Activated naive CD4-positive, alpha-beta T cell treated with anti-CD3 and anti-CD28 coated beads for 36 hours (primary cell): ENCODE measurements at places on chromosomes 4 and X.

DNA sequence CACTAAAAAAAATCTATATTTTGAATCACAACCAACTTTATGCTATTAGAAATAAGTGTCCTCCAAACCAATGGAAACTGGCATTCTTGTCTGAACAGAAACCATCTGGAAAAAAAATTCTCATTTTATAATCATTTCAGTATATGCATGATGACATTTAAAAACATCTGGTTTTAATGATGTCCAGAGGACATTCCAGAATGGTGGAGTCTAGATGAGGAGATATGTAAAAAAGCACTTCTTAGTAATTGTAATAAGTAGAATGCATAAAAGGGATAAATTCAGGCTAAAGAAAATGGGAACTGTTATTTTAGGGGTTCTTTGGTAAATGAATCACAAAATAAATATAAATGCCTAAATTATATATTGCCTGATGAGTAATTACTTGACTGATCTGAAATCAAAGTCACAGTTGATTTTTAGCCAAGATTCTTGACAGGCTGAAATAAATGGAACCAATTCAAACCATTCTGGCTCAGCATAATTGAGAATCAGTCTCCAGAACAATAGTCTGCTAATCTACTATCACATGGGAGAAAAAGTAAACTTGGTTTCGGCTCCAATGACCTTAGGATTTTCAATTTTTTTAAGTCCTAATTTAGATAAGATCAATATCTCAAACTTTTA is 636.6 kb downstream of the FAT4 start:
- no peak for DNase-seq

DNA sequence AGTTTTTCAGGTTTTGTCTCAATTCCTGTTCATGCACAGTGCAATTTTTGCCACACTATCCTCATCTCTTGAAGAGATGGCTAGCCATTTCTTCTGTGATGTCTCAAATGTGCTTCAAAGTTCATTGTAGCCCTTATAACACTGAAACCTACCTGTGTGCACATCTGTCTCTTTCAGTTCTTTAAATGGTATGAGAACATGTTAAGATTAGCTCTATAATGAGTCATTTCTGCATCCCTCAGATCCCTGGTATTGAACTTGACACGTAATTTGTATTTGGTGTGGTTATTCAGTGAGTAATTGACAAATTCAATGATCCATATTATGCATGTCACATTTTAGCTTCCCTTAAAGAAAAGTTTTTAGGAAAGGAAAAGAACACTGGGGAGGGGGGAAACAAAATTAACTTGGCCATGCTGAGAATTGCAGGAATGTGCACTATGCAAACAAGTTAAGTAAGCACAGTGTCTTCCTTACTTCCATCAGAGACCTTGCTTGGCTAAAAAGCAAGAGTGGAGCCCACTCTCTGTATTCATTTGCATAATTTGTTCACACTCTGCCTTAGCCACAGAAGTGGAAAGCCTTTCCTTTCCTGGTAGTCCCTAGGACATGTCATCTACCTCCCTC is 659.8 kb upstream of the MAGEB2 start:
- no peak for DNase-seq

- no peak for DNase-seq
These were observed 88.3 kb downstream of the CC2D2A start for GRCh38 chr4:15557786-15558550.

DNA sequence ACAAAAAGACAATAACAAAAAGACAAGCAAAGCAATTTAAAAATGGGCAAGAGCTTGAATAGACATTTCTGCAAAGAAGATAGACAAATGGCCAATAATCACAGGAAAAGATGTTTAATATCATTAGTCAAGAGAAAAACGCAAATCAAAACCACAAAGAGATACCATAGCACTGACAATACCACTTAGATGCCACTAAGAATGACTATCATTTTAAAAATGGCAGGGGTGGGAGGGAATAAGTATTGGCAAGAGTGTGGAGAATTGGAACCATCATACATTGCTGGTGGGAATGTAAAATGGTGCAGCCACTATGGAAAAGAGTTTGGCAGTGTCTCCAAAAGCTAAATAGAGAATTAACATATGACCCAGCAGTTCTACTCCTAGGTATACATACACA is 15.1 kb upstream of the EXOC1 start:
- DNase-seq, result no peak

DNA sequence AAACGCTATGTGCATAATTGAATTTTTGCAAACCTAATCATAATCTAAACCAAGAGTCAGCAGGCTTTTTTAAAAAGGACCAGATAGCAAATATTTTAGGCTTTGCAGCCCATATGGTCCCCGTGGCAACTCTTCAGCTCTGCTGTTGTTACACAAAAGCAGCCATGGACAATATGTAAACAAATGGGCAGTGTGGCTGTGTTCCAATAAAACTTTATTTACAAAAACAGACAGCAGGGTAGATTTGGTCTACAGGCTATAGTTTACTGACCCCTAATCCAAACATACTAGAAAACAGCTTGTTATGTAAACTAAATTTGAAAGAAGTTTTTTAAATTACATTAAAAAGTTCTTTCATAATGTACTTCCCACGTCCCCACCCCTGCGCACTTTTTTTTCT is 53.1 kb downstream of the FUNDC1 start:
- DNase-seq, result no peak

- peak; percentile 75 for DNase-seq
These were observed 54.0 kb downstream of the JADE1 start for GRCh38 chr4:128863312-128864075.

- no peak for DNase-seq
These were observed 11.2 kb upstream of the GRIA3 start for GRCh38 chrX:123172869-123173268.

GRCh38 chrX:18448416-18448815 is 23.0 kb downstream of the CDKL5 start:
- DNase-seq, result no peak

DNA sequence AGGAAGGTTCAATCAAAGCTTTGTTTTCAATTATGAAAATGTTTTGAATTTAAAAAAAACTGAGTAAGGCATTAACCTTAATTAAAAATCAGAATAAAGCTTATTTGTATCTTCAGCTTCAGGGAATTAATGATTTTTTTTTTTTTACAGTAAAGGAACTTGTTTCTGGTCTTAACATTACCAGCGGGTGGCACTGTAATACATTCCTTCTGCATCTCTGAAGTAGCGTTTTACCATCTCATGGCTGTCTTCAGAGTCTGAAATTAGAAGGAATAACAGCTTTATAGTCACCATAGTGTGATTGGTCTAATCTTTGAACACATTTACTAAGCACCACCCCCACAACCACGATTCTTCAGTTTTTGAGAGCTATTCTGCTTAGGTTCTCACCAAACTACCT is 102.6 kb downstream of the IL1RAPL2 start:
- DNase-seq, result no peak

DNA sequence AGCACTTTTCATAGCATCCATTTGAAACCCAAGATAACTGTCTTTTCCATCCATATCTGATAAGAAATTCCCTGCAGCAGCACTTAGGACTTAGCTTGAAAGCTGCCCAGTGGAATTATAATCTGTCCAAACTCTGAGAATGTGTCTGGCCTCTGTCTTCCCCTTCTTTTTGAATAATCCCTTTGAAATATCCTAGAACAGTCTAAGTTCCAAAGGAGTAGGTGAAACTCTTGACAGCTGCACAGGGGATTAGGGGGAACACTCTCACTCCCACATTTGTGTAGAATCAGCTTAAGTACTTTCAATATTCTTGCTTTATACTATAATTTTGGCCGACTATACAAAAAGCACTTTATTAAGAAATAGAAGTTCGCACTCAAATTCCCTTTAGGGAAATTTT is 157.7 kb downstream of the PAPSS1 start:
- no peak for DNase-seq
